ENCODE measurements at places on chromosomes 6 and 20.

- peak; percentile 50 for DNase-seq
These were observed at the start of gene ZC3H12D for GRCh38 chr6:149484733-149485700. TSS of gene ZC3H12D (minus strand) at chr6:149485014. CDS start at chr6:149474543, 10,471 bp downstream.

DNA sequence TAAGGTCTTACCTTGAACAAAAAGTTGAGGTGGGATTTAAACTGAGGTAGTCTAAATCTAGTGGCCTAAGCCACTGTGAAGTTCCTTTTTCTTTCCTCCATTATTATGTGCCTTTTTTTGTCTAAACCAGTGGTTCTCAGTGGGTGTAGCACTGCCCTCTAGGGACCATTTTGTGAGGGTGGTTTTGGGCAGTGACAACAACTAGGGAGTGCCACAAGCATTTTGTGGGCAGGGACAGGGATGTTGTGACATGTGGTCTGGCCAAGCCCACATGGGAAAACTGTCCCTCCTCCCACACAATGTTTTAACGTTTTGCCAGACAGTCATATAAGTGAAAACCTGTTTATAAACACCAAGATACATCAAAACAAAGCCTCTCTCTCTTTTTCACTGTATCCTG, 899.4 kb upstream of the FLRT3 start:
- no peak for DNase-seq

GRCh38 chr20:24150406-24150805, 161.8 kb upstream of the GGTLC1 start:
- DNase-seq, result no peak

DNA sequence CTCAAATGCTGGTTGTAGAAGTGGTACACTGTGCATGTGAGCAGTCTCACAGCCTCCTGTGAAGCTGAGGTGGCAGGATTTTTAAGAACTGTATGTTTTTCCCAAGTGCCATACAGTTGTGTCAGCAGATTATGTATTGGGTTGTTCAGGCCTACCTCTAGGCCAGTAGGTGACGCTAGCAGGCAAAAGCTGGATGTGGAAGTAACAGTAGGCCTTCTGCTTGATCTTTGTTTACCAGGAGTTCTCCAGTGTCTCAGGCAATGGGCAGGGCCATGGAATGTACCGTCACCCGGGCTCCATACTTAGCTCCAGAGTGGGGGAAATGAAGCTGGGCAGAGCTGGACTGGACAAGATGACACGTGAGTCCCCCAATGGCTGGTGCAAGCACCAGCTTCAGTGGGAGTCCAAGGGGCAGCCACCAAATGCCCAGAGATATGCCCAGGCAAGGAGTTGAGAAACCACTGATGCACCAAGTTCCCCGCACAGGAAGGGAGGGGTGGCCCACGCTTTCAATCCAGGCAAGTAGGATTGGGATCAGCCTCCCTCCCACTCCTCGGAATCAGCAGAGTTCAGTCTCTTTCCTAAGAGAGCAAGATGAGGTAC, 289.7 kb downstream of the HTR1B start:
- DNase-seq, result no peak

GRCh38 chr6:56749632-56750151, 107.0 kb upstream of the DST start:
- DNase-seq, result no peak

GRCh38 chr6:3755637-3756545, 4.4 kb upstream of the PXDC1 start:
- no peak for DNase-seq

GRCh38 chr20:16178546-16179135, 394.6 kb downstream of the KIF16B start:
- DNase-seq, result no peak

GRCh38 chr6:34155471-34156300, 9.8 kb upstream of the GRM4 start:
- DNase-seq, result no peak

DNA sequence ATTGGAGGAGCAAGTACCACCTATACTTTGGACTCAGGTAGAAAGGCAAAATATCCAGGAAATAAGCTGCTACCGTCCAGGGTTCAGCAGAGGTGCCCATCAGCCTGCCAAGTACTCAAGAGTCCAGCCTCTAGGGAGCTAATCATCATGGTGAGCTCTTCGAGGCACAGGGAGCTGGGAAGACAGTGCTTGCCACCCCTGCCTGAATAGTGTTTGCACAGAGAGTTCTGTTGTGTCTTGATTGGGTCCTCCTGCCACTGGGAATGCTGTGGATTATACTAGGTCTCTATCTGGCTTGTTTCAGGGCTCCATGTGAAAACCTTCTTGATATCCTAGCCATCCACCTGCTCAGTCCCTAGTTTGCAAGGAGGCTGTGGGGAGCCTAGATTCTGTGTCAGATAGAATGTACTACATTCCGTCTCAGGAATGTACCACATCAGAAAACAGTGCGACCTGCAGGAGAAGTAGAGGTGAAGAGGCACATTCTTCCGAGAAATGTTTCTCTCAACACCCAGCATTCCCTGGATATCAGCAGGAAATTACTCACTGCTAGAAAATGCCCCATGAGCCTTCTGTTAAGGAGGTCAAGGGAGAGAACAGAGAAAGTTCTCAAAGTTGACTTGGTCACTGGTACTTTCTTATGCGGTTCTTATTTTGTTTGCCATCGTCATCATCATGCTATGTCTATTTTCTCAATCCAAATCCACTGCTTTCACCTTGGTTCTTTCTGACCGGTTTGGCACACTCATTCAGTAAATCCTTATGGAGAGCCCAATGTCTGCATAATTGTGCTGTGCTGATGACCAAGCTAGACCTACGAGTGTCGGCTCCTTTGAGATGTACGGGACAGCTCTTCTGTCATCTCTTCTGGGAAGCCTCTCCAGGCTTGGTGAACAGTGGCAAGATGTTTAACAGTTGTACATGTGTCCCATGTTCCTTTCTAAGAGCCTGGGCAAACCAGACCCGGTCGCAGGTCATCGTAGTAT, 30.7 kb downstream of the PTPN1 start:
- DNase-seq, result no peak

- no peak for DNase-seq
These were observed 29.7 kb downstream of the STK35 start for GRCh38 chr20:2131366-2131765.

GRCh38 chr6:139721954-139722353, 347.5 kb upstream of the CITED2 start:
- DNase-seq, result no peak

DNA sequence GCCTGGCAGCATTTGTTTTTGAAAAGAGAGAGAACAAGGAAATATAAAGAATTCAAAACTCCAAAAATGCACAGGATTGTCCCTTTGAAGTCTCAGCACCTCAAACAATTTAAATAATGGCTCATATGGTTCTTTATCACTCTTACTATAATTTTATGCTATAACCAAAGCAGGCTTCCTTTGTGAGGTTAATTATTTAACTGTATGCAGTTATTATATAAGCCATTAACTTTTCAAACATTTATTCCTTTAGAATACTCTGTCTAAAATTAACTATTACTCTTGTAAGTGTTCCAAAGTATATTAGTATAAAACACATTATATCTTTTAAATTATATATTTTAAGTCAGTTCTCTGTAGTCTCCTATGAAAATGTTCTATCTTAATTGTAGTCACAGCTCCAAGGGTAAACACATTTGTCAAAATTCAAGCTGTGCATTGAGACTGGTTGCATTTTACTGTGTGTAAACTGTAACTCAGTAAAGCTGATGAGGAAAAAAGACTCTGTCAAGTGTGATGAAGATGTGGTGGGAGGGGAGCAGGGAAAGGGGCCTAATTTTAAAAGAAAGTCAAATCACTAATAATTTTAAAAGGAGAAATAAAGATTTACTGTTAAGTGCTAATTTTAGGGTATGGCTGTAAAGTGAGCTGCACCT, 20.0 kb upstream of the PLAGL1 start:
- no peak for DNase-seq

- DNase-seq, result no peak
These were observed 35.7 kb downstream of the TGM2 start for GRCh38 chr20:38129248-38129865.

GRCh38 chr6:41723530-41724227, 11.7 kb downstream of the TFEB start:
- DNase-seq, result peak; percentile 81

GRCh38 chr6:82976179-82976578, 89.5 kb downstream of the UBE3D start:
- peak; percentile 53 for DNase-seq

- no peak for DNase-seq
These were observed 19.6 kb upstream of the BMP6 start for GRCh38 chr6:7706269-7706668.

DNA sequence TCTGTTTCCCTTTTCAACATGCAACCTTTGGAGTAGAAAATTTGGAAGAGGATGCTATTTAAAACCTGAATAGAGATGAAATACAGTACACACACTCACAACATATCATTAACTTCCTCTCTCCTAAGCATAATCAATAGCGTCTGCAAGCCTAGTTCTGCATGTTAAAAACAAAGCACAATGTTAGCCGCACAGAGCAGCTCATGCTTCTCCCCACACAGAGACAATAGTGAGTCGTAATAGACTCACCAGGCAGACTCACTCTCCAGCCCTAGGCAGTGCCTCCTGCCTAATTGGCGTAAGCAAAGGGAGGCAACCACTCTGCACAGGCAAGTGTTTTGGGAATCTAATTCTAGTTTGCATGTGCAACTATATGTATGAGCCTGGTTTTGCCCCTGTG, 45.8 kb upstream of the ARID1B start:
- no peak for DNase-seq

GRCh38 chr6:111407686-111408085, 75.3 kb downstream of the REV3L start:
- DNase-seq, result no peak

DNA sequence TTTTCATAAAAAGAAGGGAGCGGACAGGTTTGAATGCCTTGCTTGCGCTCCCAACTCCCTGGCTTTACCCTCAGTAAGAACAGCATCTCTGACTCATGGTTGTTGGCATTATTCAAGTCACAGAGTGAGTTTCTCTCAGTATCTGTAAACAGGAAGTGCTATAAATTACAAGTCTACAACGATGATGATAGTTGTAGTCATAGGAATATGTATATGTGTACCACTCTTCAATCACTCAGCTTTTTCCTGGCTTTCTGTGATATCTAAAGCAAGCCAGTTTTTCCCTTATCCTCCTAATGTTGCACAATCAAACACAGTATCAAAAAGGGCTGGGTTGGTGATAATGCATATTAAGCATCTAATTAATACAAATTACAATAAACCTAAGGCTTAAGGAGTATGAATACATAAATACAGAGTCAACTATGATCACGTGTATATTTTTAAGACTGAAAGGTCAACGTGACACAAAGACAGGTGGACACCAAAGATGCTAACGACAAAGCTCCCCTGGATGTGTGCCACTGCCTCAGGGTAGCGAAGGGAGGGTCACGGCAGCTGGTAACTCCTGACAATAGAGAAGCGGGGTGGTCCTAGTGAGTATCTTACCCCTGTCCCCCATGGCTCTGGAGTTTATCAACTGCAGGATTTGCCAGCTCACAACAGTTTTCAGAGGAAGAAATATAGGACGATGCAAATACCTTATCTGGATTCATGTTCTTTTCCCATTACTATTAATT, 202.8 kb downstream of the BTBD9 start:
- DNase-seq, result peak; percentile 18

DNA sequence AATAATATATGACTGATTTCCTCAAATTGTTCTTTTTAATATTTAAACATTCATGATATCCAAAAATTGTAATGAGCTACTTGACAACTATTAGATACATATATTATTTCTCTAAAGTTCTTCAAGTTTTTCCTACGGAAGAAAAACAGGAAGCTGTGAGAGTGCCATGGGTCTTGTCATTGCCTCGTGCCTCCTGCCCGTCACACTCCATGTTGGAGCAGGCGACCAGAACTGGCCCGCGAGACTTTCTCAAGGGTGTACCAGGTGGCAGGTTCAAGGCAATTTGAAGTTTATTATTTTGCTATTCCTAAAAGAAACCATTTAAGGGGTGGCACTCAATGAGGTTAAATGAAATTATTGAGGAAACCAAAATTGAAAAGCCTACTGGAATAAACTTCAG, 337.2 kb downstream of the HACE1 start:
- no peak for DNase-seq

DNA sequence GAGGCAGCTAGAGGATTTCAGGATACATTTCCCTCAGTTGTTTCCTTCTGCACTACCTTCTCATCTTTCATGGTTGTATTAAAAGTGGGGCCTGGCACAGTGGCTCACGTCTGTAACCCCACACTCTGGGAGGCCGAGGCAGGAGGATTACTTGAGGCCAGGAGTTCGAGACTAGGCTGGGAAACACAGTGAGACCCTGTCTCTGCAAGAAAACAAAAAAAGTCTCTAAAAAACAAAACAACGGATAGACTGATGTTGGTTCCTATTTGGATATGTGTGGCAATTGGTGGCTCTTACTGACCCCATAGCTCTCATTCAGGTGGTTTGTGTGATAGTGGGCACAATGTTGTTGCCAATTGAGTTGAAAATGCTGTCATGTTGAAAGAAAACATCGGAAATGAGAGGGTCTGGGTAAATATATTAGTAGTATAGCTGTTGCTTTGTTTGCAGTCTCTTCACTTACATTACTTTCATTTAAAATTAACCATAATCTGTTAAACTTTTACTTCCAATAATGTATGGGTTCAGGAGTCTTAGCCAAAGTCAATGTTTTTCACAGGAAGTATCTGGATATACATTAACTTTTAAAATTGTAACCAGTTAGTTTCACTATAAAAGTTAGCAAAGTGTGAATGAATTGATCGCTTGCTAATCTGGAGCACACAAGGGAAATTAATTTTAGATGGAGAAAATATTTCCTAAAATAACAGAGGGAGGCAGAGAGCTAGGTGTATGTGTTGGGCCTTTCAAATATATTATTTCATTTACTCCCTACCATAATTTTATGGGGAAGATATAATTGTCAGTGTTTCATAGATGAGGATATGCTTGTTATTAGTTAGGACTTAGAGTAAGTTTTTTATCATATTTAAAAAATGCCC, 31.1 kb downstream of the UTRN start:
- DNase-seq, result no peak

- DNase-seq, result no peak
These were observed 246.8 kb upstream of the TENT5A start for GRCh38 chr6:81999270-81999669.

DNA sequence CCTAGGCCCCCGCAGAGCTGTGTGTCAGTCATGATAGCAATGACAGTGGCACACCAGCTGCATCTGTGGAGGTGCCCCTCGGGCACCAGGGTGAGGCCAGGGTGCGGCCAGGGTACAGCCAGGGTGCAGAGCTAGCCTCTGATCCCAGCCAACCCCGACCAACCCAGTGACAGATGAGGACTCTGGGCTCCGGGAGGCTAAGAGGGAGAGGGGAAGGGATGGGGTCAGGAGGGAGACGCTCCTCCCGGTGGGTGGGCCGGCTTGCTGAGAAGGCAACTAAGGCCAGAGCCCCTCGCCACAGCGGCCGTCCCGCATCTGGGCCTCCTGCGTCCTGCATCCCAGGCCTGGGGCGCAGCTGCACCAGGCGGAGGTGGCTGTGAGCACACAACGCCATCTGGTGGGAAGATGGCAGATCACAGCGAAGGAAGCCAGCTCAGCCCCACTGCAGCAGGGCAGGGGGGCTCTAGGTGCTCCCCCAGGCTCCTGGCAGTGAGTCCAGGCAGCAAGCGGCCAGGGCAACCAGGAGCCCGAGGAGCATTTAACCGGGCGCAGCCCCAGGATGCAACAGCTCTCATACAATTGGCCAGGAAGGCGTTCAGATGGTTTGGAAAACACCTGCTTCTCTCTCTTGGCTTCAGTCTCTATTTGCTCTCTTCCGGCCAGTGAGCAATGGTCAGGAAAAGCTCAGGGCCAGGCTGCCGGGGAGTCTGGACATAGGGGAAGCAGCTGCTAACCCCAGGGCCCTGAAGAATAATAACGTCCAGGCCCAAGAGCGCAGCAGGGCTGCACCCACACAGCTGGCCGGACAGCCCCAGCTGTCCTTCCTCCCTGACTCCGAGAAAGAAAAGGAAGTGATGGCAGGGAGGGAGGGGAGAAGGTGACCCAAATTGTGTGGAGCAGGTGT, 169.4 kb downstream of the TAF4 start:
- peak; percentile 81 for DNase-seq
